ENCODE measurements at places on chromosomes 12 and 14. TPM values are rescaled to one million over a fixed set of nuclear protein-coding genes. Genes with fewer than 3 reads are reported as not detected.

- DNase-seq = peak; percentile 11
Observed at GRCh38 chr12:99810718-99811593, 163.4 kb downstream of the GARIN6 start.

- no peak for DNase-seq
Observed at GRCh38 chr14:45381091-45381490, 128.1 kb upstream of the MIS18BP1 start.

DNA sequence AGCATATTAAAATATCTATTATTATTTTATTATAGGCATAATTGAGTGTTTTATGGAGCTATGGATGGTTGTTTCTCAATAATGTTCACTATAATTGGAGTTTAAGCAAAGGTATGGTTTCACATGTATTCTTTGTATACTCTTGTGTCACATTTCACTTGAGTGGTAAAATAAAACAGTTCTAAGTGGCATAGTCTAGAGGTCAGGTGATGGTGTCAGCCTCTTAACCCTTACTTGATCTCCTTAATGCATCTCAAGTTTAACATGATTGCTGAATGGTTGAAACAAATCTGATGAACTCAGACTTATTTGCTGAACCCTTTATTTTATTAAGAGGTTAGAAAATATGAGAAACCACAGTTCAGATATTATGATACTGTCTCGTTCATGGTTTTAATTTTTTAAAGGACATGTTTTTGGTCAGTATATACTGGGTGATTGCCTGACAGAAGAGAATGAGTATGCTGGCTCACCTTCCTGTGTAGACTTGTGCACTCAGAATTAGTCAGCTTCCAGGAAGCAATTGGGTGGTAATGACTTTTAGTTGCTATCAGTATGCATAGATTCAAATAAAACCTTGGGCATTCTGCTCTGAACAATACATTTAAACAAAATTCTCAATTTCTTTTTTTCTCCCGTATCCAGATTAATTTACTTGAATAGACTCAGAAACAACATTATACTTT, 464.6 kb downstream of the PCNX1 start:
- DNase-seq = no peak

GRCh38 chr14:87934185-87934584, 58.8 kb downstream of the GALC start:
- DNase-seq = no peak

GRCh38 chr14:61927520-61927919, 165.3 kb downstream of the SNAPC1 start:
- DNase-seq = no peak

- DNase-seq = no peak
Observed at GRCh38 chr12:108253540-108253939, 85.6 kb downstream of the CMKLR1 start.

DNA sequence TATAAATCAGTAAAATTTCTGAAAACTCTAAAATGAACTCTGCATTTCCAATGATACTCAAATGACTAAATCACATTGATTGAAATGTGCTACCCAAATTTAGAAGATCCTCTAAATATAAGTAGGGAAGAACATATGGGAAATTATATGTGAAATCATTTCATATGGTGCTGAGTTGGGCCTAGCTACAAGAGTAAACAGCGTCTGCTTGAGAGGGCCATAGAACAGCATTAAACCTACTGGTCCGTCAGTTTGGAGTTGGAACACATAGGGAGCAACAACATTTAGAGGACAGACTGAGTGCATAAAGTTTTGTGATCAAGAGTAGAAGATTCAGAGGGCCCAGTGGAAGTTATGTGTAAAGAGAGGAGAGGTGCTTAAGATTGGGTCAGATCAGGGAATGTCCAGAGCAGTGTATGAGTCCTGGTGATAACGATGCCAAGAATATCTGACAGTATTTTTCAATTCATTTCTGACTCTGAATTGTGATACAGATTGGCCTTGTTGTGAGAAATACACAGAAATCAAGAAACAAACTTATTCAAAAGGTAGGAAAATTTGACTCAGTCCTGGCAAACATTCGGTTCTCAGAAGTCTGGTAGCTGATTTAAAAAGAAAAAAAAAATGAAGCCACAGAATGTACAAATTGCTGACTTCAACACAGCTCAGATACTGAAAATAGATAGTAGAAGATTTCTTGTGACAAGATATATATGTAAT, 362.2 kb downstream of the CCDC91 start:
- peak; percentile 8 for DNase-seq

GRCh38 chr12:32033406-32033805, 73.2 kb upstream of the BICD1 start:
- no peak for DNase-seq

- DNase-seq = peak; percentile 25
Observed at GRCh38 chr14:22380571-22381407, 208.2 kb downstream of the DAD1 start.

DNA sequence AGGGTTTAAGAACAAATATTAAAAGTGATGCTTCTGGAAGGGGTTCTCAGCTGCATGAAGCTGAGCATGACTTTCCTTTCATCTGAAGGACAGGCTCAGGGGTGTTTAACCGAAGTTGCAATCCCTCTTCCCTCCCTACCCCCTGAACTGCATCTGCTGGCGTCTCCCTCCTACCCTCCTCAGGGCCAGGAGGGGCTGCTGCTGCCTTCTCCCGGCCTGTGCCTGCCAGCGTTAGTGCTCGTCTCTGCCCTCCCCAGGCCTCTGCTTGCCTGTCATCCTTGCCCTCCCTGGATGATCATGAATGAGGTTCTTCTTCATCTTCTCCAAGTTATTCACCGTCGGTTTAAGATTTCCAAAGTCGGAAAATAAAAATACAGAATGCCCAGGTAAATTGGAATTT, 12.2 kb downstream of the SMOC1 start:
- DNase-seq = no peak

GRCh38 chr14:65772466-65772865, 359.9 kb downstream of the FUT8 start:
- no peak for DNase-seq

- DNase-seq = no peak
Observed at GRCh38 chr12:100345020-100345767, 11.7 kb upstream of the SLC17A8 start.

GRCh38 chr12:43069768-43070221, 480.2 kb upstream of the PRICKLE1 start:
- no peak for DNase-seq

DNA sequence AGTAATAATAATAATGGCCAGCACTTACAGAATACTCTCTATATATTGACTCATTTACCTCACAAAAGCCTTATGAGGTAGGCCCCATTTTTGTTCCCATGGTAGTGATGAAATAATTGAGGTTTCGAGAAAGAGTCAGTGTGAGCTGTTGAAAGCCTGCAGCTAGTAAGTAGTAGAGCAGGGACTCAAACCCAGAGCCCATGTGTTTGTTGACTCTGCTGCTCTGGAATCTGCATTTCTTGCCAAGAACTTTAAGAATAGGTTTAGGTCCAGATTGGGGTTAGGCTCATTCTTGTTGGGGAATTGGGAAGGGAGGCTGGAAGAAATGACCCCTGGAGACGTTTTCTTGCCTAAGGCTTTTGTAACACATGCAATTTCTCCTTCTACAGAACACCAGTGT, 27.9 kb downstream of the DYRK4 start:
- no peak for DNase-seq

DNA sequence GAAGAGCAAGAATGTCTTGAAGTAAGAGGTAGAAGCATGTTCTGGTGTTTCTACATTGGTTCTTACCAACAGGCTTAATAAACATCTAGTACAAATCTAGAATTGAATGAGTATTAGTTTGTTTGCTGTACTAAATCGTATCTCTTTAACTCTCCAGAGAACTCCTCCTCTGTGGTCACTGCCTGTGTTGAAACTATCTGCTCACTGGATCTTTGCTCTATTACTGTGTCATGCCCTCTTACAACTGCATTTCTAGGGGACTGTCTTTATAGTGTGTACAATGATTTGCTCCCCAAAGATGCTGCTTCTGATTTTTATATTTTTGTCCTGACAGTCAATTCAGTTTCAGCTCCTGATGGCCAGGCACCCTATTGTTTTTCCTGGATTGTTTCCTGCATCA, 50.1 kb upstream of the E2F7 start:
- no peak for DNase-seq

- no peak for DNase-seq
Observed at GRCh38 chr14:104390221-104390931, 189.2 kb upstream of the C14orf180 start.

GRCh38 chr12:67943141-67943892, 45.9 kb upstream of the IFNG-AS1 start:
- peak; percentile 87 for DNase-seq

GRCh38 chr12:115988625-115989563, 288.6 kb downstream of the MED13L start:
- DNase-seq = no peak

DNA sequence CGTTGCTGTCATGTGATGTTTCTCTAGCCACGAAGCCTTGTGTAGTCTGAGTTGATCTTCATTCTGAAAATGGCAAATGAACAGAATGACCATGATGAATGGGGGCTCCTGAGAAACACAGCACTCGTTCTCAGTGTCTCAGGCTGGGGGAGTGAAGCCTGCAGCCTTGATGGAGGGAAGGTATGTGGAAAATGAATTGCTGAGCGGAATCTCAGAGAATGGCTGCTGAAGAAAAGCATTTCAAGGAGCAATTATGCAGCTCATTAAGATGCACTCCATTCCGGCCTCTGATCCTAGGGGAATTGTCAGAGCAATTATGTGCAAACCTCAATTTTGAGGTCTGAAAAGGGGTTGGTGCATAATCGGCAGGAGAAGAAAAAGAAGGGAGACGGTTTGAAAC, 167.1 kb downstream of the CHST11 start:
- DNase-seq = no peak

DNA sequence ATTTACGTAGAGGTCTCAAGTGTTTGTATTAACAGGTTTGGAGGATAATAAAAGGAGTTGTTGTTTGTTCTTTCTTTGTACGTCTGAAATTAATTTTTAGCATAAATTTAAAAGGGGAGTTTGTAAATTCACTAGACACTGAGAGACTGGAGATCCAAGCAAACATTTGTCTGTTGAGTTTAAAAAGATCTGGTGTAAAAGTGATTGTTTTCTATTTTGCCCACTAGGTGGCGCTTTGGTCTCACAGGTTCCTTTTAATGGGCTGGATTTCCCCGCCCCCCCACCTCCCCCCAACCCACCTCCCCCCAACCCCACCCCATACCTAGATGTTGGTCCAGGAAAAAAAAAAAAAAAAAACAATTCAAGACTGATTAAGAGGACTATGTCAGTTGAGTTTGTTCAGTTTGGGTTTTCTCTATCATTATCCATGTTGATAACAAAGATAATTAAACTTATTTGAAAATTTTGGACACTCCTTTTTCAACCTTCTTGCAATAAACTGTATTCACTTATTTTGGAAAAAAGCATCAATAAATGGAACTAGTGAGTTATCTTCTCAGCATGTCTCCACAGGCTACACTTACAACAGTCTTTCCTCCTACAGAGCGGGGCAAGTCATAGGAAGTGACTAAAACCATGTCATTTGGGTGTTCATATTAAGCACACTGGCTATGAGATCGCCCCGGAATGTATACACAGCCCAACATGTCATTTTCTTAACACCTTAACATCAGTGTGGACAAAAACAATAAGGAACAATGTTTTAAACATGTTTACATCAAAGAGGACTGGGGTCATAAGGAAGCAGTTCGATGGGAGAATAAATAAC, 841.1 kb downstream of the NRXN3 start:
- DNase-seq = peak; percentile 17

DNA sequence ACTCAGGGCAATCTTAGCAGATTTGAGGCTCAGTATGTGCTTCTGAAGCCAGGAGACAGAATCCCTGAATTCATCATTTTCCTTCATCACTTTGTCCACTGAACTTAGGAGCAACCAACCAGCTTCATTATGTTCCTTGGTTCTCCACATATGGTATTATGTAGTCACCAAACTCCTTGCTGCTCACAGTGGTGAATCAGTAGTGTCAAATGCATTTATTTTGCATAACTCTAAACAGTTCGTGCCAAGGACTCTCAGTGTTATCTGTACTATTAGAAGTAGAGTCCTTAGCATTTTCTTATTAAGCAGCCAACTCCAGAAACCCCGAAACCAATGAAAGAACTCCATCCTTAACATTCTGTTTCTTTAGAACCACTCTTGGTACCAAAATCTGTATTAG, 466.9 kb upstream of the RGS6 start:
- no peak for DNase-seq

OR10G2 gene
- polyA plus RNA-seq = not detected

EPYC gene
- polyA plus RNA-seq = not detected

FSCB gene
- not detected for polyA plus RNA-seq

TMEM30B gene
- 5.3 TPM for polyA plus RNA-seq

SLC5A8 gene
- 0.05 TPM for polyA plus RNA-seq

BHLHE41 gene
- 3.4 TPM for polyA plus RNA-seq

CEP128 gene
- 6.0 TPM for polyA plus RNA-seq

CACNA2D4 gene
- 0.97 TPM for polyA plus RNA-seq

SIRT4 gene
- polyA plus RNA-seq = 4.1 TPM

GPR84 gene
- polyA plus RNA-seq = 0.13 TPM

Data from muscle of arm (tissue), 14 donors.